ENCODE measurements at places on chromosomes 12 and 14.
A peak's percentile ranks its signal among the peaks of the same experiment; 100 is the strongest.

- DNase-seq = no peak
Measured at GRCh38 chr14:73746520-73747378, 32.6 kb upstream of the PNMA1 start.

DNA sequence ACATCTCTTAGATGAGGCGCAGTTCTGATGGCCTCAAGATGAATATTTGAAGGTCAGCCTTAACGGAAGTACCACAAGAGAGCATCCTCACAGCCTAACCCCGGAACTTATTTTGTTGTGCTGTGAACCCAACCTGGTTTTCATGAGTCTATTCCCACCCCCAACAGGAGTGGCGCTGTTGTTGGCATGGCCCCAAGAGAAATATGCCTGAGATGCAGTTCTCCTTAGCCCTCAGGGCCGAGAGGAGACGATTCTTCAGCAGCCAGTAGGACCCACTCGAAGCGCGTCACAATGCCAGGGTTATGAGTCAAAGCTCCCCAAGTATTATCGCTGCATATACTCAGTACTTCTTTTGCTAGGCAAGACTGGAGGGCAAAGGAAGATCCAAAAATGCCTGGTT, 24.5 kb upstream of the BCL11B start:
- DNase-seq = no peak

- DNase-seq = no peak
Measured at GRCh38 chr14:36507847-36508417, 12.1 kb downstream of the NKX2-1 start.

DNA sequence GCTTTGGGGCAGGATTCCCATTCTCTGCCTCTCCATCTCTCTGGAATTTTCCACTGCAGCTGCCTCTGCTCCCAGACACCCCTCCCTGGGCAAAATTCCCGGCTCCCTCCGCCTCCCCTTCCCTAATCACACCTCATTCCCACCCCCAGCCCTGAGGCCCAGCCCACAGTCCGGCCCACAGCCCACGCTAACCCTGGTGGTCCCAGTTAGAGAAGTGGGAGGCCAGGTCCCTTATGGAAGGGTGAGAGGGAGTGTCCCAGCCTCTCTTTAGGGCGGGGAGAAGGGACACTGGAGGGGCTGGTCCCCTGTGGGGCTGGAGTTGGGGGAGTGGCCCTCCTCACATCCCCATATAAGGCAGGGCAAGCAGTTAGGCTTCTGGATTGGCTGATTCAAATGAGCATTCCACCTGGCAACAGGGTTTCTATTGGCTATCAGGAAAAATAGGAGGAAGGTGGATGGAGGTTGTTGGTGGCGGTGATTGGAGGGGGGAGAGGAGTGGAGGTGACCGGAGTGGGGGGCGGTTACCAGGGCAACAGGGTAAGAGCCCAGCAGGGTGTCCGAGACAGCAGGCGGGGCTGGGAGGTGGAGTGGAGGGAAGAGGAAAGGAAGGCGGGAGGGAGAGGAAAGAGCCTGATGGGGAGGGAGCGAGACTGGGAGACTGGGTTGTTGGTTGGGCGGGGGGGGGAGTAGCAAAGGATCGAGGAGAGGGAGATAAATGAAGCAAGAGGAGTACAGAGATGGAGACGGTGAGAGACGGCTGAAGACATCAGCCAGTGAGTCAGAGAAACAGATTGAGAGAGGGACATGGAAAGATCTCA, 1.9 kb upstream of the PTMS start:
- peak; percentile 100 for DNase-seq

- no peak for DNase-seq
Measured at GRCh38 chr12:39619316-39619659, 315 bp downstream of the ABCD2 start.

DNA sequence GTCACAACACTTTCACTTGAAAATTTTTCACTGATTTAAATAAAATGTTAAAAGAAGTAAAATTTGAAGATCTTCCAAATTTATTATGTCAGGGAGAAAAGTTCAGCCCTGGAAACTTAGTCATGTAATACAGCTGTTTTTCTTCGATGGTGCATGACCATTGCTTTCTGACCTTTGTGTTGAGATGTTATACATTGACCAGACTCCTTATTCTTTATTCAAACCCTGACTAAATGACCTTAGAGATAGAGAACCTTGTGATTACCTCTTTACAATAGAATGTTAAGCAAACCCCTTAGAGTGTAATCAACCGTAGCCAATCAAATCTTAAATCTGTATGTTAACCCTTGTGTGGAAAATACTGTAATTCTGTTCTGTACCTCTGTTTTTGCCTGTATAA, 34.5 kb downstream of the PLCZ1 start:
- no peak for DNase-seq

DNA sequence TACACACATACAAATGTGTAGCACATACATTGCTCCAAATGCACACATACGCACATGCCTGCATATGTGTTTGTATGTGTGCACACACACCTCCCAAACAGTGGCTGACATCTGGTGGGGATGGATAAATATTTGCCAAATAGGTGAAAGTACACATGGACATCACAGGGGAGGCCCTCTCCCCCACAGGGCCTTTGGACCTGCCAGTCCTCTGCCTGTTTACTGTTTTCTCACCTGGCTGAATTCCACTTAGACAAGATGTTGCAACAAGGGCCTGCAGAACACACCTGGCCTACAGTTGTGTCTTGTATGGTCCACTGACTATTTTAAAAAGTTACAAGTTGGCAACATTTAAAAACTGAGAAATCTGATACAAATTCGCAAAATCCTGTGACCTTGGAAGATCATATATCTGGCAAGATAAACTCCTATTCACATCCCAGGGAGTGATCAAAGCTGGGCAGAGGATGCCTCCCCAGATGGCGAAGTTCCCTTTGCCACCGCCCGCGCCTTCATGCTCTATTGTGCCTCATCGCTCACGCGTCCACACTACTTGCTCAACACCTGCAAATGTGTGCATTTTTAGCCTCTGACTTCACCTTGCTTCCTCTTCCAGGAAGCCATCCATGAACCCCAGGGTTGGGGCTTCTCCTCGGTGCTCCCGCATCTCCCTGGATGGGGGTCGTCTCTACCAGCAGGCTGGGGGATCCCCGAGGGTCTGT, 118.4 kb upstream of the FZD10 start:
- no peak for DNase-seq

GRCh38 chr12:57085999-57086492, 2.9 kb upstream of the NAB2 start:
- DNase-seq = peak; percentile 44

GRCh38 chr12:104152685-104153241, 14.8 kb upstream of the NFYB start:
- no peak for DNase-seq

DNA sequence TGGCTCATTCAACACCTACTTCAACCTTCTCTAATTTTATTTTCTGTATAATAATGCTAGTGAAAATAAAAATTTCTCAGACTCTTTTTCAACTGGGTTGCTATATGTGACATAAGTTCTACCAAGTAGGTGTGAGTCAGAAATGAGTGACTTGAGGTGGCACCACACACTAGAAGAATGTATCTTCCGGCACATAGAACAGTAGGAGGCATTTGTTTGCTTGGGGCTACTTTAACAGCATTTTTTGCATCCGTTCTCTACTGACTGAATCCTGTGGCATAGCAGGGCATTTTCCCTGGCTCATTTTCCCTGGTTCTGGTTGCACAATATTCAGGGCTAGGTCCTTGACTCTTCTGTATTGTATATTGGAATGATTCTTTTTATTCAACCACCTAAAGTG, 194.0 kb upstream of the SLC16A7 start:
- no peak for DNase-seq

DNA sequence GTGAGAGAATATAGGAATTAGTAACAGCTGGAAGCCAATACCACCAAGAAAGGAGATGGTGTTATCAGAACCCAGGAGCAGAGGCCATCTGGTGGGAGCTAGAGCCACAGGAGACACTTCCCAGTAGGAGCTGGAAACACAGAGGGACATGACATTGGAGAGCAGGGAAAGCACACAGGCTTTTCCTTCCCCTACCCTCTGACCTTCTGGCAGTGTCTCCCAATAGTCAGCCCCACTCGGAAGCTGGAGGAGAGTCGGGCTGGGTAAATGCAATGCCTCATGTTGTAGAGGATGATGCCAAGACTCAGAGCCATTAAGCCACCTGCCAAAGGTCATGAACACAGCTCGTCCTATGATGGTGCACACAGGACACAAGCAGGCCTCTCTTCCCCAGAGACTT, 538.5 kb downstream of the BCL11B start:
- no peak for DNase-seq

DNA sequence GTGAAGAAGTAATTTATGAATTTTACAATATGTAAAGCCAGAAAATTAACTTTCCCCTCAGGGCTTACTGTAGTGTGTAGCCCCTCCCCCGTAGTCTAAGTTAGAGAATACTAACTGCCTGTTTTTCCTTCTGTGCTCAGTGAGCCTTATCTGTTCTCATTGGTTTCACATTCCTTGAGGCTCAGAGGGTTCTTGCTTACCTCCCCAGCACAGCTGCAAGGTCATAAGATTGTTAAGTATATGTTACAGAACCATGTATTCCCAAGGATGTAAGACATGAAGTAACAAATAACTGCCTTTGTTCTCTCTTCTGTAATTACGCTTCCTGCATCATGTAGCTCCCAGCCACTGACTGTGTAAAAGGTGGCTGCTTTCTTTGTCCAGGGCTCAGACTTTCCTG, 1351.1 kb downstream of the TMEM121 start:
- no peak for DNase-seq

DNA sequence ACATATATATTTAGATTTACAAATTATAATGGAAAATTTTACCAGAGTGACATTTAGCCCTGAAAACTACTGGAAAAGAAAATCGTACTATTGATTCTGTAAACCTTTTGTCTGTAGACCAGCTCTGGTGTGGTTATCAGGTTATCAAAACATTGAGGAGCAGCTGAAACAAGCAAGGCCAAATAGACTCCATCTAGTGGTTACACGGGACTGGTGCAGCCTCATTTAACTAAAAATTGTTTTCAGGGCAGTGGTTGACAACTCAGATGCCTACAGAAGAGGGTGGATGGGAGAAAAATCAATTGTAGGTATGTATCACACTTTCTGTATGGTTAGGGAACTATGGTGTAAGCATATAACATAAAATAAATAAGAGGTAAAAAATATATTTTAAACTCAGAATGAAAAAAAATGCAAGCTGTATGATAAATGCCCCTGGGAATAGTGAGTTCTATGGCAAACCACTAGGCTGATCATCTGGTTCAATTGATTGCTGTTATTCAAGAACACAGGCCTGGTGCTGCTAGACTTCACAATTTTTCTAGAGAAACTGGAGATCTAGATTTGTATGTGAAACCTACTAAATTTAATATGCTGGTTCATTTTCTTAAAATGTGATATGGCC, 51.2 kb downstream of the ACSS3 start:
- DNase-seq = peak; percentile 6

GRCh38 chr14:103527408-103528145, 1.4 kb upstream of the TRMT61A start:
- no peak for DNase-seq

- no peak for DNase-seq
Measured at GRCh38 chr12:1702713-1703112, 11.8 kb downstream of the ADIPOR2 start.

- no peak for DNase-seq
Measured at GRCh38 chr14:103562179-103562428, 353 bp downstream of the BAG5 start.

GRCh38 chr12:26399381-26399780, 204.0 kb downstream of the SSPN start:
- no peak for DNase-seq

- DNase-seq = no peak
Measured at GRCh38 chr12:45731190-45731775, 1.8 kb downstream of the ARID2 start.

DNA sequence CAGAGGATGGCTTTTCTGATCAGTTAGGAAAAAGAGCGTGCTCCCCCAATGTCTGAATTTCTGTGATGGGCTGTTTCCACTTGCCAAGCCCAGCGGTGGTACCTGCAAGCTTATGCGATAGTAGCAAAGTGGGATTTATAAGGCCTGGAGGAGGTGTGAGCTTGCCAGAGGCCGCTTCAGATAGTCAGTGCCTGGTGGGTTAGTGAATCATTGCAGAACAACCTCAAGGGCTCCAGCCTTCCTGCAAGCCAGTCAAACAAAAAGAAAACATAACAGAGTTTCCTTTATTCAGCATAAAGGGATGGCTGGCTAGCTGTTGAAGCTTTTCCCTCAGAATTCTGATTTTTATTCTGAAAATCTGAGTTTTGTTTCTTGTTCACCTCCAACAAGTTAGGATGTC, 7.6 kb upstream of the BMP4 start:
- no peak for DNase-seq

DNA sequence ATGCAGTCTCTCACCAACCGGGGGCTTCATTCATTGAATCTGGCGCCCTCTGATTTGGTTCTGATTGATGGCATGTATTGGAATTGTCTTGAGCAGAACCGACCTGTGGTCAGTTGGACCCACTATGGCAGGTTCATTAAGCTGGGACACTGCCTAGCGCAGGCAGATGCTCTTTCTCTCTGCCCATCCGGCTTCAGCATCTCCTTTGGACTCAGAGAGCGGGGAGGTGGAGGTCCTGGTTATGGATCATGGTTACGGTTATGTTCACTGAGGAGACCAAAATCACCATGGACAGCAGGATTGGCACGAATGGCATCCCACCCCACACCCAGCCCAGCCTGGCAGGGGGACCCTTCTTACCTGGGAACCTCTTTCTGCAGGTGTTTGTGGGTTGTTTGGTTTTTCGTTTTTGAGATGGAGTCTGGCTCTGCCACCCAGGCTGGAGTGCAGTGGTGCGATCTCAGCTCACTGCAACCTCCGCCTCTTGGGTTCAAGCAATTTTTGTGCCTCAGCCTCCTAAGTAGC, 16.4 kb upstream of the BCL7A start:
- no peak for DNase-seq

GRCh38 chr14:39988939-39989338, 556.7 kb upstream of the FBXO33 start:
- no peak for DNase-seq

GRCh38 chr14:50116181-50116956, at the start of gene VCPKMT:
VCPKMT (minus strand) TSS chr14:50116572; CDS start chr14:50116552, 20 bp downstream.
- DNase-seq = peak; percentile 77

DNA sequence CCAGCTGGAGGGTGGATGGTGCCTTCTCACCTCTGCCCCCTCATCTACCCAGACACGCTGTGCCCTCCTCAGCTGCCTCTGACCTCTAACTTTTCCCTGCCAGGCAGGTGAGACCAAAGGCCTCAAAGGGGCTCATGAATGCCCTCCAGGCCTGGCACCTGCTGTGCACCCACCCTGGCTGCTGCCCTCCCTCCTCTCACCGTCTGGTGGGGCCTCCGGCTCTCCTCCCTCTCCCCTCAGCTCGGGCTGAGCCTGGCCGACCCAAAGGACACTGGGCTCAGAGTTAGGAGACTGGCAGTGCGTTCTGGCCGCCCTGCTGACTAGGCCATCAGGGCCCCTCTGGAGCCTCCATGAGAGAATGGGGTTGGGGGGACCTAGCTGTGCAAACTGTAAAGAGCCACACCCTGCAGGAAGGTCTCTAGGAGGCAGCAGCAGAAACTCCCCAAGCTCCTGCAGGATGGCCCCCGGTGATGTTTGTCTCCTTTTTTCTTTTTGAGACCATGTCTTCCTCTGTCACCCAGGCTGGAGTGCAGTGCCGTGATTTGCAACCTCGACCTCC, 40.3 kb upstream of the PPP1R13B start:
- no peak for DNase-seq
